Islet precursor cell (in vitro differentiated cells): ENCODE measurements at places on chromosomes 6 and 20.

- DNase-seq: no peak
Measured at GRCh38 chr20:38961530-38962043, 557 bp upstream of the DHX35 start.

DNA sequence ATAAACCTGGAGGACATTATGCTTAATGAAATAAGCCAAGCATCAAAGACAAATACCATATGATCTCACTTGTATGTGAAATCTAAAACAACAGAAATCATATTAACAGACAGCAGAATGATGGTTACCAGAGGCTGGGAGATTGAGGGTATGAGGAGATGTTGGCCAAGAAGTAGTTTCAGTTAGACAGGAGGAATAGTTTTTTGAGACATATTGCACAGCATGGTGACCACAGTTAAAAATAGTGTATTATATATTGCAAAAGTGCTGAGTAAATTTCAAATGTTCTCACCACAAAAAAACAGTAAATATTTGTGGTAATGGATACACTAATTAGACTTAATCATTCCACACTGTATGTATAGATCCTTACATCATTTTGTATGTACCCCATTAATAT lies 1.8 kb downstream of the GABRR1 start:
- DNase-seq: no peak

- DNase-seq: no peak
Measured at GRCh38 chr6:148986608-148987007, 239.8 kb downstream of the UST start.

- no peak for DNase-seq
Measured at GRCh38 chr6:37569743-37570481, 70.2 kb upstream of the CCDC167 start.

GRCh38 chr6:100818066-100818465 lies 63.1 kb downstream of the ASCC3 start:
- no peak for DNase-seq

DNA sequence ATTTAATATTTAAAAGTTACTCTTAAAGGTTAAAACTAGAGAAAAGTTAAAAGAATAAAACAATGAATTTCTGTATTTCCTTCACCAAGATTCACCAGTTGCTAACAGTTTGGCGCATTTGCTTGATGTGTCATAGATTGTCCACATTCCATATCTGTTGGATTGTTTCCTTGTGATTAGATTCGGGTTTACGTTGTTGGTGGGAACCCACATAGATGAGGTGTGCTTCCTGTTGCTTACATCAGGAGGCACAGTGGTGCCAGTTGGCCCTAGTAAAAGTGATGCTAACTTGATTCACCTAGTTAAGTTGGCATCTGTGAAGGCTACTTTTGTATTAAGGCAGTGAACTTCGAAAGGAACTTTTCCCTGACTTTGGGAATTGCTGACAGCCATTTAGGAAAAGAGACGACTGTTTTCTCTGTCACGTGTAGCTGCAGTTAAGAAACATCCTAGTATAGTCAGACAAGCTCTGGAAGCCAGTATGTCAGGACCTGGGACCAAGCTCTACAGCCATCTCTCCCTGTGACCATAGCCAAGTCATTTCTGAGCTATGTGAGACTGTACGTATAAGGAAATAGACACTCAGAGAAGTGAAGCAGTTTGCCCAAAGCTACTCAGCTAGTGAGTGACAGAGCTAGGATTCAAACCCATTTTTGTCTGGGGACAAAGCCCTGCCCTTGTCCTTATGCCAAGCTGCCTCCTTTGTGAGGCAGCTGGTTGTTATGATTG lies 49.0 kb downstream of the PPARD start:
- no peak for DNase-seq

DNA sequence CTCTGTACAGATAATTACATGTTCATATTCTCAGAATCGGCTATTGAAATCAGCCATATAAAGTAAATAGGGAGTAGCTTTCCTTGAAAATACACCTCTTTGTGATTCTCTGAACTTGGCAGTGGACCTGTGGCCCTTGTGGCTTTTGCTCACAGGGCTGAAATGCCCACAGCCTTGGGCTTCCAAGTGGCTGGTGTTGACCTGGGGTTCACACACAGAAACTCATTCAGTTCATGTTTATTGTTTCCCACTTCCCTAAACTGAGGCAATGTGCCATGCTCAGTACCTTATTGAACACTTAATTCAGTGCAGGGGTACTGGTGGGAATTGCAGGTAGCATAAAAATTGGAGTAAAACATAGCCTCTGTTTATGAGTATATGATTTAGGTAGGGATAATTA lies 19.1 kb upstream of the TULP4 start:
- no peak for DNase-seq

- DNase-seq: no peak
Measured at GRCh38 chr20:6094063-6094462, 28.8 kb downstream of the FERMT1 start.
